ENCODE measurements at places on chromosomes 2 and 18. TPM values are rescaled to one million over a fixed set of nuclear protein-coding genes. Genes with fewer than 3 reads are reported as not detected.

- no peaks in the 10 kb centered on the region for H3K27me3 ChIP-seq
- no peaks in the 10 kb centered on the region for H3K36me3 ChIP-seq
- no peak overlapping the region for H3K27ac ChIP-seq
These were observed 267.4 kb upstream of the NRXN1 start for GRCh38 chr2:51299370-51299769.

DNA sequence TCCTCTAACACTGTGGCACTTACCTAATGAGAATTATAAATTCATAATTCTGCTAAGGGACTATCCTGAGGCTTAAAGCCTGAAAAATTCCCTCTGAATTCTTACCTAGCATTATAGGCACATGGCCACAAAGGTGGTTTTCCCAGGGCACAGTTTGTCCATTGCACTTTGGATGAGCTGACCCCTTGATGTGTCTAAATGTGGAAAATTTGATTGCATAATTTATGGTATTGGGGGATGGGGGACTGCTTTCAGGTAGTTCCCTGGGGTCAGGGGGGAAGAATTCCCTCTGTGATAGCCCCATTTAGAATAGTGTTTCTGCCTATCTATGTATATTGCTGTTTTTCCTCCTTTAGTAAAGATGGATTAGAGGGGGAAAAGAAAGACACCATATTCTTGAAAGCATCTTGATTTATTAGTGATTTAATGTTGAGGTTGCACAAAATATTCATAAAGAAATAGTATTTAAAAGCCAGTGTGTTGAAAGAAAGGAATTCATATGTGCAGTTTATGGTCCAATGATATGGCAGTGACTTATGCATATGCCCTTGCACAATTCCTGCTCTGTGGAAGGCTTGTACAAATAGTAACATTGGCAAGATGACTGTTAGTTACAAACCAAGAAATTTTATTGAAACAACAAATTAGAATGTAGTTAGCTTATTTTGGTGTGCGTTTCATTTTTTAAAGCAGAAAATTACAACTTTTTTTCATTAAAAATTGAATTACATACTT, 8.7 kb upstream of the HTR2B start:
- H3K4me3 ChIP-seq: no peak overlapping the region
- DNase-seq: no peak
- no peak overlapping the region for H3K27ac ChIP-seq
- no peaks in the 10 kb centered on the region for H3K4me1 ChIP-seq
- H3K36me3 ChIP-seq: no peaks in the 10 kb centered on the region
- H3K27me3 ChIP-seq: no peaks in the 10 kb centered on the region

- no peak overlapping the region for H3K27ac ChIP-seq
- DNase-seq: no peak
- H3K27me3 ChIP-seq: peaks cover 5% of the 10 kb centered on the region
- no peaks in the 10 kb centered on the region for H3K4me1 ChIP-seq
These were observed 311.6 kb downstream of the EN1 start for GRCh38 chr2:118535818-118536212.

- H3K4me3 ChIP-seq: no peak overlapping the region
- peaks cover 9% of the 10 kb centered on the region for H3K4me1 ChIP-seq
- no peaks in the 10 kb centered on the region for H3K27me3 ChIP-seq
- no peak for DNase-seq
- no peak overlapping the region for H3K27ac ChIP-seq
- H3K36me3 ChIP-seq: no peaks in the 10 kb centered on the region
These were observed 88.5 kb downstream of the TWIST2 start for GRCh38 chr2:238936162-238937052.

The SIX3 gene
- 0.48 TPM for total RNA-seq

GRCh38 chr2:181005809-181006208, 25.4 kb downstream of the UBE2E3 start:
- no peak for DNase-seq
- no peak overlapping the region for H3K27ac ChIP-seq
- no peaks in the 10 kb centered on the region for H3K27me3 ChIP-seq
- H3K4me3 ChIP-seq: no peak overlapping the region
- H3K36me3 ChIP-seq: no peaks in the 10 kb centered on the region

DNA sequence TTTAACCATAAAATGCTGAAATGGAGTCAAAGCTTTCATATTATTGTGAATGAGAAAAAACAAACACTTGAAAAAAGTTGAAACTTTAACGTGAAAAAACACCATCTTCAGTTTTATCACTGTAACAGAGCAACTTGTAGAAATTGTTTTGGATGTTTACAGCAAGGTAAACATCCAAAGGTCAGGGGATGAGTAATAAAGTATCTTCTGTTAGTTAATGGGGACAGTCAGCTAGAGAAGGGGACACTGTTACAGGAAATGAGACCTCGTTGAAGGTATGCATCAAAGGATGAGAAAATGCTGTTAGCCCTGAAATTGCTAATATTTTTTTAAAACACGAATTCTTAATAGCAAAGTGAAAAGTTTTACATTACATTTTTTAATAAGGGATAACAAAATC, 2.9 kb downstream of the RHBDD1 start:
- H3K27me3 ChIP-seq: no peaks in the 10 kb centered on the region
- no peak overlapping the region for H3K4me3 ChIP-seq
- H3K27ac ChIP-seq: no peak overlapping the region
- peaks cover 10% of the 10 kb centered on the region for H3K4me1 ChIP-seq
- no peak for DNase-seq
- no peaks in the 10 kb centered on the region for H3K36me3 ChIP-seq

- H3K27ac ChIP-seq: no peak overlapping the region
- H3K36me3 ChIP-seq: no peaks in the 10 kb centered on the region
- no peaks in the 10 kb centered on the region for H3K4me1 ChIP-seq
- no peak overlapping the region for H3K4me3 ChIP-seq
These were observed 14.7 kb downstream of the SLC14A1 start for GRCh38 chr18:45738660-45739059.

DNA sequence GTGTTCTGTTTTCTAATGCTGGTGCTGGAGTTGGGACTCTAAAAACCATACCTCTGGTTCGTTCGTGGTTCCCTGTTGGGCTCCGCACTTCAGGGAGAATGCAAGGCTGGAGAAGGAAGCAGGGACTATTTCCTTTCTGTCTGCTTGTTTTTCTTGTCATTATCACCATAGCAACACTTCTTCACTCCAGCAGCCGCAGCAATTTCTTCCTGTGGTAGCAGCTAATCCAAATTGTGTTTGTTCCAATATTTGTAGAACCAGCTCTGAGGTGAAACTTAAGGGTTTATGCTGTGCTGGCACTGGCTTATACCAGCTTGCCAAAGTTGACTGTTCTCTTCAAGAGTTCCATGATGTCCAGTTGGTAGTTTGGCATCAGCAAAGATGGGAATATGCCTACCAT, 301.4 kb upstream of the SYT4 start:
- H3K4me3 ChIP-seq: no peak overlapping the region
- H3K27me3 ChIP-seq: peaks cover 3% of the 10 kb centered on the region
- no peaks in the 10 kb centered on the region for H3K4me1 ChIP-seq
- no peaks in the 10 kb centered on the region for H3K36me3 ChIP-seq

- no peak for DNase-seq
- no peaks in the 10 kb centered on the region for H3K27me3 ChIP-seq
- H3K4me3 ChIP-seq: no peak overlapping the region
- peaks cover 3% of the 10 kb centered on the region for H3K4me1 ChIP-seq
- no peaks in the 10 kb centered on the region for H3K36me3 ChIP-seq
These were observed 43.6 kb upstream of the WIPF1 start for GRCh38 chr2:174641168-174641567.

DNA sequence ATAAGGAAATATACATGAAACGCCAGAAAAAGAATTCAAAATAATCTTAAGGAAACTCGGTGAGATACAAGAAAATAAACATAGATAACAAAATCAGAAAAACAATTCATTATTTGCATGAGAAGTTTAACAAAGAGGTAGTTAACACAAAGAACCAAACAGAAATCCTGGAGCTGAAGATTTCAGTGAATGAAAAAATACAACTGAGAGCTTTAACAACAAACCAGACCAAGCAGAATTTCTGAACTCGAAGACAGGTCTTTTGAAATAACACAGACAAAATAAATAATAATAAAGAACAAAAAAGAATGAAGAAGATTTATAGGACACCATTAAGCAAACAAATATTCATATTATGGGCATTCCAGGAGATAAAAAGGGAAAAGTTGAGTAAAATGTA, 204.7 kb downstream of the ATAD2B start:
- H3K36me3 ChIP-seq: peaks cover 3% of the 10 kb centered on the region
- H3K4me3 ChIP-seq: no peak overlapping the region
- H3K27me3 ChIP-seq: no peaks in the 10 kb centered on the region
- no peak for DNase-seq
- no peak overlapping the region for H3K27ac ChIP-seq

- H3K27me3 ChIP-seq: no peaks in the 10 kb centered on the region
- H3K27ac ChIP-seq: no peak overlapping the region
- no peaks in the 10 kb centered on the region for H3K4me1 ChIP-seq
- no peak overlapping the region for H3K4me3 ChIP-seq
- DNase-seq: no peak
- no peaks in the 10 kb centered on the region for H3K36me3 ChIP-seq
These were observed 11.4 kb downstream of the TXNDC2 start for GRCh38 chr18:9897129-9897528.

DNA sequence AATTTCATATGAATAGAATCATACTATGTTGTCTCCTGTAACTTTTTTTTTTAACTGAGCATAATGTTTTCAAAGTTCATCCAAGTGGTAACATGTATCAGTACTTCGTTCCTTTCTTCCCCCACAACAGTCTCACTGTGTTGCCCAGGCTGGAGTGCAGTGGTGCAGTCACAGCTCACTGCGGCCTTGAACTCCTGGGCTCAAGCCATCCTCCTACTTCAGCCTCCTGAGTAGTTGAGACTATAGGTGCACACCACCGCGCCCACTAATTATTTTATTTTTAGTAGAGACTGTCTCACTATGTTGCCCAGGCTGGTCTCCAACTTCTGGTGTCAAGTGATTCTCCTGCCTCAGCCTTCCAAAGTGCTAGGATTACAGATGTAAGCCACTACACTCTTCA, 23.4 kb upstream of the TET3 start:
- no peak overlapping the region for H3K4me3 ChIP-seq
- H3K36me3 ChIP-seq: peaks cover 23% of the 10 kb centered on the region
- H3K27ac ChIP-seq: no peak overlapping the region

- no peaks in the 10 kb centered on the region for H3K36me3 ChIP-seq
- H3K27me3 ChIP-seq: no peaks in the 10 kb centered on the region
- no peak overlapping the region for H3K27ac ChIP-seq
- DNase-seq: peak; percentile 61
- no peaks in the 10 kb centered on the region for H3K4me1 ChIP-seq
- no peak overlapping the region for H3K4me3 ChIP-seq
These were observed 46.2 kb downstream of the FAM98A start for GRCh38 chr2:33552758-33553461.

- DNase-seq: no peak
- H3K36me3 ChIP-seq: peaks cover 2% of the 10 kb centered on the region
- no peaks in the 10 kb centered on the region for H3K27me3 ChIP-seq
- no peak overlapping the region for H3K27ac ChIP-seq
These were observed 54.5 kb downstream of the ACVR1 start for GRCh38 chr2:157821519-157822131.

- H3K4me1 ChIP-seq: no peaks in the 10 kb centered on the region
- H3K4me3 ChIP-seq: no peak overlapping the region
- H3K36me3 ChIP-seq: no peaks in the 10 kb centered on the region
- no peak for DNase-seq
- no peaks in the 10 kb centered on the region for H3K27me3 ChIP-seq
These were observed 1025.1 kb downstream of the LRP1B start for GRCh38 chr2:141105763-141106162.

GRCh38 chr2:126715576-126716406, 59.8 kb downstream of the GYPC start:
- no peaks in the 10 kb centered on the region for H3K4me1 ChIP-seq
- no peaks in the 10 kb centered on the region for H3K27me3 ChIP-seq
- no peak overlapping the region for H3K4me3 ChIP-seq

The FOXI3 gene
- 0.60 TPM for total RNA-seq

The CYP27A1 gene
- total RNA-seq: 3.9 TPM

GRCh38 chr2:55518841-55519165, 715 bp upstream of the CFAP36 start:
- H3K4me1 ChIP-seq: no peaks in the 10 kb centered on the region
- no peaks in the 10 kb centered on the region for H3K27me3 ChIP-seq
- peak overlapping the region; percentile 77 for H3K27ac ChIP-seq
- DNase-seq: no peak
- peaks cover 2% of the 10 kb centered on the region for H3K36me3 ChIP-seq
- peak overlapping the region; percentile 83 for H3K4me3 ChIP-seq

DNA sequence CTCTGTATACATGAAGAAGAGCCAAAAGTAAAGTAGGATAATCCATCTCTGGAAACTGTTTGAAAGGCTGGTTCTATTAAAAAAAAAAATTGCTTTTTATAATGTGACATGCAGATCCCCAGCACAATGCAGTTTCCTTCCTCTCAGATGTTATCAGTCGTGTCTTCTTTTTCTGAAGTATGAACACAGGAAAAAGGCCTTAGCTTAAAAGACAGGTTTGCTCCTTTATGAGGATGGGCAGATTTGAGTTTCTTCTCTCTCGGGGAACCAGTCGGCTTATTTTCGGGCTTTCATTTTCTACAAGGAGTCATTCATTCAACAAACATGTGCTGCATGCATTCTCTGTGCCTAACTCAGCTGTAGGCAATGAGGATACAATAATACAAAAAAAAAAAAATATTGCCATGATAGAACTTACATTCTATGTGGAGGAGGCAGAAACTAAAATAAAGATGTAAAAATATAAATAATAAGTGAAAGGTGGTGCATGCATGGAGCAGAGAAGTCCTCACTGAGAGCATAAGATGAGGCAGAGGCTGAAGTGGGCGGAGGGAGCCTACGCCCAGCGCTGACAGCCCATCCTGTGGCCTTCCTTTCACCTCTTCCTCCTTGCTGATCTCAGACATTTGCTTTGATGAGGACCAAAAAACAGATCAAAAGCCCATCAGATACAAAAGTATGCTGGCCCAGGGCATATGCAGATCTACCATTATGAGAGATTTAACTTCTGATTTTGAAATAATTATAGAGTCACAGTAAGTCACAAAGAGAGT, at the start of gene CD226:
CD226 (minus strand) TSS at position 513 of the 773 bp plus-strand sequence; CDS start at position 46, 467 bp downstream.
- DNase-seq: no peak
- peaks cover 3% of the 10 kb centered on the region for H3K4me1 ChIP-seq
- H3K4me3 ChIP-seq: no peak within 1 kb of the TSS
- H3K36me3 ChIP-seq: no peaks in the 10 kb centered on the region
- no peak within 1 kb of the TSS for H3K27ac ChIP-seq
- no peaks in the 10 kb centered on the region for H3K27me3 ChIP-seq

DNA sequence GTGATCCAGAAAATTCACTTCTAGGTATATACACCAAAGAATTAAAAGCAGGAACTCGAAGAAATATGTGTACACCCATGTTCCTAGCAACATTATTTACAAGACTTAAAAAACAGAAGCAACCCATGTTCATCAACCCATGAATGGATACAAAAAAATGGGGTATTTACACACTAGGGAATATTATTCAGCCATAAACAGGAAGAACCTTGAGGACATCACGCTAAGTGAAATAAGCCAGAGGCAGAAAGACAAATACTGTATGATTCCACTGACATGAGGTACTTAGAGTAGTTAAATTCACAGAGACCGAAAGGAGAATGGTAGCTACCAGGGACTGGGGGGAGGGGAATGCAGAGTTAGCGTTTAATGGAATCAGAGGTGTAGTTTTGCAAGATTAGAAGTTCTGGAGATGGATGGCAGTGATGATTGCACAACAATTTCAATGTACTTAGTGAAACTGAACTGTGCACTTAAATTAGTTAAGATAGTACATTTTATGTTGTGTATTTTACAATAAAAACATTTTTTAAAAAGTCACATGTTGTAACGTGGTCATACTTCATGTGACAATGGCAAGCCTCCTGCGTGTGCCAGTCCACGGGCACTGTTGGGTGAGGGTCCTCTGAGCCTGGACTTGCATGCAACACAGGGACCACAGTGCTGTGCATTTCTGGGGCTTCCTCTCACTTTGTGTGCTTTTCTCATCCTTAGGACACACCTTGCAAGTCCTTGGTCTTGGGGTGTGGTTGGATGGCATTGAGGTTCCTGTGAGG, 206.1 kb upstream of the HDAC4 start:
- H3K36me3 ChIP-seq: no peaks in the 10 kb centered on the region
- no peaks in the 10 kb centered on the region for H3K4me1 ChIP-seq
- no peak for DNase-seq
- H3K27ac ChIP-seq: no peak overlapping the region
- H3K27me3 ChIP-seq: no peaks in the 10 kb centered on the region
